ENCODE measurements at places on chromosomes 7 and 10.

GRCh38 chr10:4947635-4948596 is 15.3 kb upstream of the AKR1C1 start:
- peak; percentile 99 for DNase-seq

DNA sequence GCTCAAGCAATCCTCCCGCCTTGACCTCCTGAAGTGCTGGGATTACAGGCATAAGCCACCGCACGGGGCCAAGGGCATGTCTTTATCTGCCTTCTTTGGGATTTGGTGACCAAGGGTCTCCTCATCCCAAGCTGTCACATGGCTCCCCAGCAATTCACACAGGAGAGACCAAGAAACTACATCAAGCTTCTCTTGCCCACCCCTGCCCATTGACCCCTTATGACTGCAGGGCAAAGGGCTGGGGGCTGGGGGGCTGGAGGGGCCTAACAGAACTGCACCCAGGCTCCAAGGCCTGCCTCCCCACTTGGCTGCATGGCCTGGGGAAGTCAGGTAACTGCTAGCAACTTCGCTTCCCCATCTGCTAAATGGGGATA is 137.1 kb downstream of the SH3PXD2A start:
- DNase-seq: no peak

GRCh38 chr10:130045091-130045652 is 65.5 kb downstream of the C10orf143 start:
- peak; percentile 44 for DNase-seq

GRCh38 chr7:51249991-51250390 is 66.6 kb downstream of the COBL start:
- no peak for DNase-seq

DNA sequence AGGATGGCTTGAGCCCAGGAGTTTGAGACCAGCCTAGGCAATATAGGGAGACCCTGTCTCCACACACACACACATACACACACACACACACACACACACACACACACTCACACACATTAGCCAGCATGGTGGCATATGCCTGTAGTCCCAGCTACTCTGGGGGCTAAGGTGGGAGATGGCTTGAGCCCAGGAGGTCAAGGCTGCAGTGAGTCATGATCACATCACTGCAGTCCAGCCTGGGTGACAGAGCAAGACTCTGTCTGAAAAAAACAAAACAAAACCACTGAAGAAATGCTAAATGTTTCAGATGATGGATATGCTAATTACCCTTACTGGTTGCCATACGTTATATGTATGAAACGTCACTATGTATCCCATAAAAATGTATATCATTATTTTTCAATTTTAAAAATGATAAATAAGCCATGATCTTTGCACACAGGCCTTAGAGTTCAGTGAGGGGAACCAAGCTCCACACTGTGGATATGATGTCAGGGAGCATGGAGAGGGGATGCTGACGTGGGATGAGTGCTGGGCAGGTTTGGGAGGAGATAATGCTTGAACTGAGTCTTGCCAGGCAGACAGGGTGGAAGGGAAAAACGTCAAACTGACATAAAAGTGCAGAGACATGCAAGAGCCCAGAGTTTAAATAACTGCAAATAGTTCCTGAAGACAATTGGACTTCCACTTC is 45.9 kb upstream of the ARHGAP12 start:
- no peak for DNase-seq

DNA sequence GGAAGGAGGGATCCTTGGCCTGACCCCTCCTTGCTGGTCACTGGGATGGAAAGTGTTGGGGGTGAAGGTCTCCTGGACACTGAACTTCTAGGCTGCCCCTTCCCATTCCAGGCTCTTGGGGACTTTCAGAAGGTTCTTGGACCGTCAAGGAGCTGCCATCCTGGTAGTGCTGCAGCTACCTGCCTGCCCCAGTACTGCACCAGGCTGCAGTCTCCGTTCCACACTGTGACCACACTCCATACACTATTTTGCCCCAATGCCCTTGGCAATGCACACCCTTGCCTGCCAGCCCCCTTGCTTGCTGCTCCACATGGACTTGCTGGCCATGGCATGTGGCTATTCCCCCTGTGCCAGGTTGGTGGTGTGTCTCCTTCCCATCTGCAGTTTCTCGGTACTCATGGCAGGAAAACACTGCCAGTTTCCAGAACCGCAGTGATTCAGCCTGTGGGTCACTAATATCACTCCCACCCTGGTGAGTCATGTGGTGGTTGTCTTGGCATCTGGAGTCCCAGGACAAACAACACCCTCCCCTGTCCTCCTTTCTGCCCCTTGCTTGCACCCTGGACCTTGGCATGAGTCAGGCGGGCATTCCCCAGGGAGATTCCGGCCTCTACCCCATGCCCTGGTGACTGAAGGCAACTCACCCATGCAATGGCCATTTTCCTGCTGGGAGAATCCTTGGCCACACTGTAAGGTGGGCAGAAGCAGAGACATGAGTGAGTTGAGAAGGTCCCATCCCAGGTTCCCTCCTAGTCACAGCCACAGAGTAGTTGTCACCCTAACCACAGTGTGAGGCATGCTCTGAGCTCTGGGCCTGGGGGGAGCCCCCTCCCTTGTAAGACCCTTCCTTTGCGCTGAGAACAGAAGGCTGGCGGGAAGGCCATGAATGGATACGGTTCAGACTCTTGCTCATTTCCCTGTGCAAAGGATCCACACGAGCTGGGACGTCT is 32.8 kb downstream of the GOLGA7B start:
- peak; percentile 97 for DNase-seq

GRCh38 chr7:36748017-36748487 is 23.8 kb upstream of the AOAH start:
- no peak for DNase-seq

- no peak for DNase-seq
Observed at GRCh38 chr7:112946350-112946749, 140.3 kb downstream of the GPR85 start.

DNA sequence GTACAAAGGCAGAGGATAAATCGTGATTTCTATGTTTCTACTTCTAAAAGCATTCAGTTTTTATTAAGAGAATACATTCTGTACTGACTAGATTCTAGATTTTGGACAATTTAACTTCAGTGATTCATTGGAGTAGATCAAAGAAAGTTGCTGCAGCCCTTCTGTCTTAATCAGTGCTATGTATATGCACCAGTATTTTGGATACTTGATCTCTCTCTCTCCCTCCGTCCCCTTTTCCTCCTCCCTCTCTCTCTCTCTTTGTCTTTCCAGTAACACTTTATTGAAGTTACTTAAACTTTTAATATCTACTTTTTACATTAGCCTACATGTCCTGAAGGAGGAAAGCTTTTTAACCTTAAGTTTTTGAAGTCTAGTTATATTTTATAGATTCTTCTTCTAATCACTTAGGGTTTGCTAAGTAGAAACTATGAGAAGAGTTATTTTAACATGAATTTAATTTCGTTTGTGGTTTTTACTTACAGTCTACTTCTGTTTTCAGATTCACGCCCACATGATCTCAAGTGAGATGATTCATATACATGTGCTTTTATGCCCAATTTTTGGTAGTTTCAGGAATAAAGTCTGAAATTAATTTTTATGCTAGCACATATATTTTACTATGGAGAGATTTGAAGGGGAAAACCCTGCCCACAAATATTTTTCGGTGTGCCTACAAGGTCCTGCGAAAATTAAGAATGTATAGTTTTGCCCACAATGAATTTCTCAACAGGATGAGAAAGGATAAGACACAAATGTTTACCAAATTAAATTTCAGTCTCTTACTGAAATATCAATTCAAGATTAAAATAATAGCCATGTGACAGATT is 9.1 kb downstream of the MDFIC start:
- peak; percentile 68 for DNase-seq

DNA sequence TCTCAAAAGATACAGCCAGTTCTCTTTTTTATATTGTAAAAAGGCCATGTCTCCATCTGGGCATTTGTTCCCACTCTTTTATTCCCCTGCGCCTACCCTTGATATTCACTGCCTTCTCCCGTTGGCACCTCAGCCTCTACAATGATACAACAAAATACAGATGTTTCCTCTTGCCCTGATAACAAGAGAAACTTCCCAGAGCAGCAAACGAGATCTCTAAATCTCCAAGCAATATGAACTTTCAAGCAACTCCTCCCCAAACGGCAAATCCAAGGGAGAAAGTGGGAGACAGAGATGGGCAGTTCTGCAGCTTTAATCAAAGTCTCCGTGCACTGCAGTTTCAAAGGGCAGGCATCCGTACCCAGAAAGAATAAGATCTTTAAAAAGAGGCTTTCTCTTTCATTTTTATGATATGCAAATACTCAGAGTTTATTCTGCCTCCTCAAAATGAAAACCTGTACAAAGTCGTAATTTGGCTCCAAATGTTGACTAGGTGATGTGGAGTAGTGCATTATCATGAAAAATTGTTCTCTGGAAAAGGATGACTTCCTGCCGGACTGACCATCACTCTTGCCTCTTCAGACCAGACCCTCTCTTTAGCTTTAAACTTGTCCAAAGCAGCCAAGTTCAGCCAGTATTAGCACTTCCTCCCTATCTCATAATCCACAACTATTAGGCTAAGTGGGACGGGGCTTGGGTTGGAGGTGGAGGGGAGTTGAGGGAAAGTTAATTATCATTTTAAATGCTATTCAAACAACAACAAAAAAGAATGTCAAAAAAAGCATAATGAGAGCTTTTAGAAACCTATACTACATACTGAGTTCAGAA is 682 bp downstream of the HGF start:
- DNase-seq: no peak

DNA sequence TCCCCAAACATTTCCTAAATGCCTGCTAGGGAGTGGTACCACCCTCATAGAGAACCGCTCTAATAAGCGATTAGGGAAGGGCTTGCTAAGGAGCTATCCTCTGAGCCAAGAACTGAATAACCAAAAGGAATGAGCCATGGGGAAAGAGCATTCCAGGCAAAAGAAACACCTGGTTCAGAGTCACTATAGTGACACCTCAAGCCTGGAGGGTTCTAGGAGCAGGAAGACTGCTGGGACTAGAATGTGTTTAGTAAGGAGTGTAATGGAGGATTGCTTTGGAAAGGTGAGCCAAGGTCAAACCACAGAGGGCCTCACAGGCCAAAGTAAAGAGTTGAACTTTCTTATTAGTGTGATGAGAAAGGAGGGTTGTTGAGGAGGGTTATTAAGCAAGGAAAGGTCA is 38.7 kb upstream of the NRBF2 start:
- no peak for DNase-seq

DNA sequence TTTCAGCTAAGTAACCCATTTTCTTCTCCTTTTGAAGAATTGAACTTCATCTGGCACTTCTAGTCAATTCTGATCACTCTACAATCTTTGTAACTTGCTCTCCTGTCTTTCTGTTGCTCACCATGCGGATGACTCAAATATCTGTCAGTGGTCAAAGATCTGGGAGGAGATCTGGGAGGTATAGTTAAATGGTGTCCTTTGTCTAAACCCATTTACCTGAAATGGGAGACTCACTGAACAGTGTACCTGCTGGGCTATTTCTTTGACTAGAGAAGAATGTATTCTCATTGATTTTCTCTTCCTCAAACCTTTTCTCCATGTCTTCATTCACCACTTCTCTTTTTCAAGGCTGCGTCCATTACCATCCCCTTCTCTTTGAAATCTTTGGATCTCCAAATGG is 42.0 kb upstream of the PCLO start:
- no peak for DNase-seq

DNA sequence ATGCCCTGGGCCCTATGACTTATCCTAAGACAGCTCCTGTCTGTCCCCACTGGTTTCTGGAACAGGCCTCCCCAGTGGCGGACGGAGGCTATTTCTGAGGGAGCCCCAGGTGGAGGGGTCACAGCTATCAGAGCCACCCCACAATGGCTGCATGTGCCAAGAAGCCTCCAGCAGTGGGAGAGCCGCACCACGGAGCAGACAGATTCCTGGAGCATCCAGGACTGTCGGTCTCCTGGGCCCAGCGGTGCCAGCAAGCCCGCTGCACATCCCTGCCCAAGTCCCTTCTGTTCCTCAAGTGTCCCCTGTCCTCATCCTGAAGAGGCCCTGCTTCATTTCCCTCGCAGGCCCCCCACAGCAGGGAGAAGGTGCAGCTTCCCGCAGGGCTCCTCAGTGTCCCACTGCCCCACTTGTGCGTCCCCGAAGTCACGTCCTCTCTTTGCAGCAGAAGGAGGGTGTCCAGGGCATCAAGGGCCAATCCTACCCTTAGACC is 193.0 kb upstream of the SHH start:
- no peak for DNase-seq

DNA sequence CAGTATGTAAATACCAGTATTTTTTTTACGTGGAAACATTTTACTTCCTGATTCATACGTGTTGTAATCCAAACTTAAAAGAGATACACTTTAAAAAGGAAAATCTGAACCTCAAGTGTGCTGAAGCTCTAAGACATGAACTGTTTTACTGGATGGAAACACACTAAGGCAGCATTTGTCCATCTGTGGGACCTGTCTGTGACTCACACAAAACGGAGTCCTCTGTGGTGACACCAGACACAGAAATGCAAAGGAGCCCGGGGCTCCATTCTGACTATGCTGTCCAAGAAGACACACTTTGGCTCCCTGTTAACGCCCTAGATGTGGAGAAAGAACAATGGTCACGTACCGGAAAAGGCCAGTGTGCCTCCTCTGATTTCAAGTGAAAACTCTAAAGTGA is 23.9 kb downstream of the RNF133 start:
- peak; percentile 30 for DNase-seq

Measured in stromal cell of bone marrow (primary cell).